Spleen (tissue), 13 donors: ENCODE measurements at places on chromosomes 2 and 18. TPM values are rescaled to one million over a fixed set of nuclear protein-coding genes. Genes with fewer than 3 reads are reported as not detected.

- H3K27me3 ChIP-seq = no peaks in the 10 kb centered on the region
- DNase-seq = no peak
- H3K4me3 ChIP-seq = no peak overlapping the region
- H3K27ac ChIP-seq = no peak overlapping the region
- H3K36me3 ChIP-seq = no peaks in the 10 kb centered on the region
- H3K4me1 ChIP-seq = no peaks in the 10 kb centered on the region
Observed at GRCh38 chr2:88933980-88934379, 242.5 kb downstream of the RPIA start.

GRCh38 chr18:939166-939565 lies 34.5 kb downstream of the ADCYAP1 start:
- DNase-seq = no peak
- no peak overlapping the region for H3K27ac ChIP-seq
- no peaks in the 10 kb centered on the region for H3K4me1 ChIP-seq
- H3K4me3 ChIP-seq = no peak overlapping the region

- H3K27ac ChIP-seq = no peak overlapping the region
- H3K27me3 ChIP-seq = no peaks in the 10 kb centered on the region
- peak; percentile 38 for DNase-seq
- H3K4me3 ChIP-seq = no peak overlapping the region
- no peaks in the 10 kb centered on the region for H3K36me3 ChIP-seq
Observed at GRCh38 chr2:218022851-218023530, 20.2 kb upstream of the TNS1 start.

- H3K4me1 ChIP-seq = peaks cover 29% of the 10 kb centered on the region
- no peak overlapping the region for H3K27ac ChIP-seq
- no peak for DNase-seq
- H3K36me3 ChIP-seq = no peaks in the 10 kb centered on the region
- H3K27me3 ChIP-seq = no peaks in the 10 kb centered on the region
Observed at GRCh38 chr2:203890733-203891132, 23.2 kb downstream of the CTLA4 start.

GRCh38 chr18:57995331-57995730 lies 48.7 kb upstream of the NEDD4L start:
- no peaks in the 10 kb centered on the region for H3K4me1 ChIP-seq
- no peaks in the 10 kb centered on the region for H3K36me3 ChIP-seq
- no peaks in the 10 kb centered on the region for H3K27me3 ChIP-seq
- H3K27ac ChIP-seq = no peak overlapping the region

GRCh38 chr18:66150650-66151049 lies 399.8 kb downstream of the CDH7 start:
- no peak overlapping the region for H3K27ac ChIP-seq
- no peaks in the 10 kb centered on the region for H3K27me3 ChIP-seq
- no peaks in the 10 kb centered on the region for H3K4me1 ChIP-seq
- no peaks in the 10 kb centered on the region for H3K36me3 ChIP-seq
- no peak overlapping the region for H3K4me3 ChIP-seq
- no peak for DNase-seq

DNA sequence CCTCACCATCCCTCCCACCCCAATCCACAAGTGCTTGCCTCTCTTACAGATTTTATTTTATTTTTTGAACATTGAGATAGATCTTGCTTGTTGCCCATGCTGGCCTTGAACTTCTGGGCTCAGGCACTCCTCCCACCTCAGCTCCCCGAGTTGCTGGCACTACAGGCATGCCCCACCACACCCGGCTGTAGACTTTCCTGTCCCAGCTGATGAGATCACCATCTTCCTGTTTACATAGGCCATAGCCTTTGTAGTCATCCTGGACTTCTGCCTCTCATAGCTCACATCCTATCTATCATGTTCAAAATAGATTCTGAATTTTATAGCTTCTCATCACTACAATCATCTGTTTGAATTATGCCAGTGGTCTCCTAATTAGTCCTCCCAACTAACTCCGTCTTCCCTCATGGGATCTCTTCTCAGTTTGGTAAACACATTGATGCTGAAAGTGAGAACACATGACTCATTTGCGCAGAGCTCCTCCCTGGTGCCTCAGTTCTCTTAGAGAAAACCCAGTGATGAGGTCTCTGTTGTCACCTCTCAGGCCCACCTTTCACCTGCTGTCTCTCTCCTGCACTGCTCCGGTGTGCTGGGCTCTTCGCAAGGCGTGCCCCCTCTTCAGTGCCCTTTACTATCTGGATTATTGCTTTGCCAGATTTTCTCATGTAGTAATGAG lies 243.0 kb downstream of the ZNF407 start:
- H3K4me1 ChIP-seq = no peaks in the 10 kb centered on the region
- no peak overlapping the region for H3K4me3 ChIP-seq
- no peak overlapping the region for H3K27ac ChIP-seq
- H3K27me3 ChIP-seq = no peaks in the 10 kb centered on the region
- peak; percentile 64 for DNase-seq

DNA sequence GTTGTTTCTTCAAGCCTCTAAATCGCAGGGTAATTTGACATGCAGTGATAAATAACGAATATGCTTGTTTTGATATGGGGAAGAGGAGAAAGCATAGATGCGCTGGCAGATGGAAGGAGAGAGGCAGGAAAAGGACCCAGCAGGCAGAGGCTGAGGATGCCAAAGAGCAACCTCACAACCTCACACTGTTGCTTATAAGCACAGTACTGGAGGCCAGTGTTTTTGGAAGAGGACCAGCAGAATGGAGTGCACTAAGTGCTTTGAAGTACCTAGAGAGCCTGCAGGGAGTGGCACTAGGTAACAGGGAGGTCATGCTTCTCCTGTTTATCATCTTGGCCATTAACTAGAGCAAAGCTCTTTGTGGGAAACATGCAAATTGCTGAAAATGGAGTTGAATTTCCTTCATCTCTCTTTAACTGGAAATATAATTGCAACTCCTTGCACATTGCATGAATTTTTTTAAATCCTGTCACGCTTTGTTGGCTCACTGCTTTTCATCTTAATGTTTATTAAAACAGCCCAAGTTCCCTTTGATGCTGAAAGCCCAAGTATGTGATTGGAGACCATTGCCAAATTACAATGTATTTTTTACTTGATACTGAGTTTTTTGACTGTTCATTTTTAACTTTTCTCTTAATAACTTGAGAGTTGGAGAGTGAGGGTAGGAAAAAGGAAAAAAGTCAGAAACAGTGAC lies 236.4 kb downstream of the LRRTM1 start:
- H3K4me1 ChIP-seq = no peaks in the 10 kb centered on the region
- H3K27me3 ChIP-seq = no peaks in the 10 kb centered on the region
- DNase-seq = no peak
- no peak overlapping the region for H3K4me3 ChIP-seq

DNA sequence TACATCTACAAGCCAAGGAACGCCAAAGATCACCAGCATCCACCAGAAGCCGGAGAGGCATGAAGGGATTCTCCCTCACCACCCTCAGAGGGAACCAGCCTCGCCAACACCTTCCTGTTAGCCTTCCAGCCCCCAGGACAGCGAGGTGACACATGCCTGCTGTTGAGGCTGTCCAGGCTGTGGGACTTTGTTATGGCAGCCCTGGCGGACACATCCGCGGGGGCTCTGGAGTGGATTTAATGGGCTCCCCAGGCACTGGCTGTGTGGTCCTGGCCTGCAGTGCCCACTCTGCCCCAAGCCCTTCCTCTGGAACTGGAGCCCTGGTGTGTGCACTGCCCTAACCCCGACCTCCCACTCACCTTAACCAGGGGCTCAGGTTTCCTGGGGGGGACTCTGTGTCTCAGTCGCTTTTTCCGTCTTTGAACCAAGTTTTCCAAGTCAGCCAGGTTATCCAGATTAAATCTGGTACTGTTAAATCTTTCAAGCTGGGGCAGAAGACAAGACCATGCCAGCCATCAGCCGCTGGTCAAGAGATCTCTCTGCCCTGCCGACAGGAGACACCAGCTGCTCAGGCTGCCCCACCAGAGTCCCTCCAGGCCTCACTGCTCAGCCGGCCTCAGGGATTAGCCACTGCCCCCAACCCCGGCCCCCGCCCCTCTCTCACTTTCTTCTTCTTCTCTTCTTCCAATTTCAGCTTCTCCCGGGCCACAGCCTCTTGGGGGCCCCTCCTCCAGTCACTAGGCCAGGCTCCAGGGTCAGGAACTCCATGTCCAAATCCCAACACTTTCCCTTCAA lies 1.9 kb downstream of the ANKRD23 start:
- no peak overlapping the region for H3K4me3 ChIP-seq
- H3K36me3 ChIP-seq = no peaks in the 10 kb centered on the region
- no peak overlapping the region for H3K27ac ChIP-seq
- no peaks in the 10 kb centered on the region for H3K27me3 ChIP-seq
- H3K4me1 ChIP-seq = peaks cover 19% of the 10 kb centered on the region
- DNase-seq = no peak

DNA sequence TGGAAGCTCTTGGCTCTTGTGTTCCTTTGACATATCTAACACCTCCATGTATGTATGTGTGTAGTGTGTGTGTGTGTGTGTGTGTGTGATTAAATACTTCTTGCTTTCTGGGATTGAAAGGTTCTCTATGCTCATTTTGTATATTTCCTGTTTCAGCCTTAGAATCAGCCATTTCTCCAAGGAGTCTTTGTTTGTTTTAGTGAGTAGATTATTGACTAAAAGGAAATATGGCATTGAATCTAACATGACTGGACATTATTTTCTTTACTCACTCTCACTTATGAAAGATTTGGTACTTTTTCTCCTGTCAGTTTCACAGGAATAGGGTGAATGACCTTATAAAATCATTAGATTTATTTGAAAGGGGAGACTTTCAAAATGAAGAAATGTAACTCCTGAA lies 413.8 kb upstream of the SLC14A2 start:
- H3K4me1 ChIP-seq = no peaks in the 10 kb centered on the region
- no peak overlapping the region for H3K27ac ChIP-seq
- H3K36me3 ChIP-seq = no peaks in the 10 kb centered on the region
- H3K4me3 ChIP-seq = no peak overlapping the region
- no peak for DNase-seq
- H3K27me3 ChIP-seq = no peaks in the 10 kb centered on the region

GRCh38 chr2:240591784-240592183 lies 5.2 kb downstream of the CAPN10 start:
- peaks cover 13% of the 10 kb centered on the region for H3K4me1 ChIP-seq
- peak; percentile 70 for DNase-seq
- no peak overlapping the region for H3K27ac ChIP-seq
- peaks cover 77% of the 10 kb centered on the region for H3K36me3 ChIP-seq
- no peaks in the 10 kb centered on the region for H3K27me3 ChIP-seq
- H3K4me3 ChIP-seq = no peak overlapping the region

GRCh38 chr2:150410809-150411208 lies 76.7 kb downstream of the RND3 start:
- no peak for DNase-seq
- no peak overlapping the region for H3K27ac ChIP-seq
- no peaks in the 10 kb centered on the region for H3K36me3 ChIP-seq
- H3K27me3 ChIP-seq = no peaks in the 10 kb centered on the region
- no peak overlapping the region for H3K4me3 ChIP-seq
- no peaks in the 10 kb centered on the region for H3K4me1 ChIP-seq

DNA sequence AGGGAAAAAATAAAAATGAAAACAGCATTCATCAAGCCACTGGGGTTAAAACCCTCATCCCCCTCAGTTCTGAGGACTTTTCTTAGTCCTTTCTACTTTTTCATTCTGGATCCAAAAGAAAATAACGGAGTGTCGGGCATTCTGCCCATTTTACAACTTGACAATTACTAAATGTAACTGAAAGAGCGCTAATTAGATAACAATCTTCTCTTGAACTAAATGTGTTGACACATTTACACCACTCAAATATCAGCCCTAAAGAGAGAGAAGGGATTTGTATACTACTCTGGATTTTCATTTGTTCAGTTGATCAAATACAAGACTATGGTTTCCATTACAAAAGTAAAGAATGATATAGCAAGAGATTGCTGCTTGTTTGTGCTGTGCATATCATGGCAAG lies 27.5 kb downstream of the ABCA12 start:
- no peaks in the 10 kb centered on the region for H3K27me3 ChIP-seq
- H3K4me3 ChIP-seq = no peak overlapping the region
- H3K27ac ChIP-seq = no peak overlapping the region
- no peak for DNase-seq
- no peaks in the 10 kb centered on the region for H3K4me1 ChIP-seq

DNA sequence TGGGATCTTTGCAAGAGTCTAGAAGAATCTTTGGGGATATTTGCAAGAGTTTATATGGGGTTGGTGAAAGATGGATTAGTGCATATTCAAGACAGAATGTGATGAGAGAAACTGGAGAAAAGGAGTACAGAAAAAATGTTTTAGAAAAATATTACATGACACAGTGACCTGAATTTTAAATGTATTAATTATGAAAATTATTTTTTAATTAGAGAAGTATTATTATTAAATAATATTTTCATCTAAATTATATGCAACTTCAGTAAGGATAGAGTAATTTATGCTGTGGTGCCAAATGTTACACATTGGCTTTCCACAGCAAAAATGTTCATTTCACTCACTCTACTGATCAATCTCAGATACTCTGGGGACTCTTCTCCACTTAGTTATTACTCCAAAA lies 1442.8 kb upstream of the SLC39A10 start:
- no peak overlapping the region for H3K27ac ChIP-seq
- H3K27me3 ChIP-seq = no peaks in the 10 kb centered on the region
- H3K36me3 ChIP-seq = no peaks in the 10 kb centered on the region

RNU2-63P gene
- 8.0 TPM for total RNA-seq

HMSD gene
- 0.23 TPM for total RNA-seq

USP34 gene
- 140 TPM for total RNA-seq

RPIA gene
- 16.1 TPM for total RNA-seq
